ENCODE measurements at places on chromosomes 11 and 22.
A peak's percentile ranks its signal among the peaks of the same experiment; 100 is the strongest.

- no peak for DNase-seq
Measured at GRCh38 chr11:99371257-99371656, 350.5 kb downstream of the CNTN5 start.

GRCh38 chr11:111665777-111666176 is 63.5 kb downstream of the SIK2 start:
- DNase-seq: no peak

DNA sequence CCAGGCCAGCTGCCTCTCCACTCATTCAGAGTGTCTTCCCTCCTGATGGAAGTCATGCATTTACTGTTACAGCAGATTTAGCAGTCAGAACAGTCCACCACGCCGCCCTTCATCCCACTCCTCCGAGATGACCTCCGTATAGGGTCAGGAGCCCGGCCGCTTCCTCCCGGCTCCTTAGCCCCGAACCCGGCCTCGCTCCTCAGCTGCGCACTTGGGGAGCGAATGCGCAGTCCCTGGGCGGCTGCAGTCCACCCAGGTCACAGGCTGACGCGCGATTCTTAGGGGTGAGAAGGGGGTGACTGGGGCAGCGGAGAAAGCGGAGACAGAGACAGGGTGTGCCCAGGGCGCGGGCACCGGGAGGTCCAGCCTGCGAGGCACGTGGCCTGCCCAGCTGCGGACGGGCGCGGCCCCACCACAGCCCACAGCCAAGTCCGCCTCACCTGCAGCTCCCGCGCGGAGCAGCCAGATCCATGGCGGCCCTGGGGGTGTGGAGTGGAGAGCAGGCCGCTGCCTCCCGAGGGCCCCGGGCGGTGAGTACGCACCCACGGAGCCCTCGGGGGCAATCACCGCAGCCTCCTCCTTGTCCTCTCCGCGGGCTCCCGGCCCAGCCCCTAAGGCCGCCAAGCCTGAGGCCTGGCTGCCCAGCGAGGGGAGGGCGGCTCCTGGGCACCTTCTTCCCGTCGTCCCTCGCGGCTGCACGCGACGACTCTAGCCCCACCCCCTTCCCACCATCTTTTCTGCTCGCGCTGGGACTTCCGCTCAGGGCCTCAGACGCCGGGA is 286.6 kb downstream of the BRD1 start:
- DNase-seq: no peak

DNA sequence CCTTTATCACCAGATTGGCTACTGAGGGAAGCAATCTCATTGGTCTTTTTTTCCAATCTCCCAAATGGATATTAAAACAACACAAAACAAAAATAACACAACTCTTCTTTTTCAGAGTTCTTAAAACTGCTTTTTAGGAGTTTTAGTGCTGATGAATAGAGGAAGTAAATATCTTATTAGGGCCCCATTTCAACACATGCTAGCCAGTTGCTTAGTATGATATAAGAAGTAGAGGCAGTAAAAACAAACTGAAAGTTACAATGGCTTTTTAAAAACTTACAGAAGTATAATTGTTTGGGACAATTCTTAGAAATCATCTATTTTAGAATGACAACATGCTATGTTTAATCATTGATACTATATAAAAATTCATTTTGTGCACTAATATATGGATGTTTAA is 3.4 kb downstream of the C11orf71 start:
- no peak for DNase-seq

GRCh38 chr11:62145261-62145871 is 21.6 kb downstream of the INCENP start:
- DNase-seq: no peak

GRCh38 chr11:89477175-89477574 is 14.0 kb downstream of the NOX4 start:
- no peak for DNase-seq

DNA sequence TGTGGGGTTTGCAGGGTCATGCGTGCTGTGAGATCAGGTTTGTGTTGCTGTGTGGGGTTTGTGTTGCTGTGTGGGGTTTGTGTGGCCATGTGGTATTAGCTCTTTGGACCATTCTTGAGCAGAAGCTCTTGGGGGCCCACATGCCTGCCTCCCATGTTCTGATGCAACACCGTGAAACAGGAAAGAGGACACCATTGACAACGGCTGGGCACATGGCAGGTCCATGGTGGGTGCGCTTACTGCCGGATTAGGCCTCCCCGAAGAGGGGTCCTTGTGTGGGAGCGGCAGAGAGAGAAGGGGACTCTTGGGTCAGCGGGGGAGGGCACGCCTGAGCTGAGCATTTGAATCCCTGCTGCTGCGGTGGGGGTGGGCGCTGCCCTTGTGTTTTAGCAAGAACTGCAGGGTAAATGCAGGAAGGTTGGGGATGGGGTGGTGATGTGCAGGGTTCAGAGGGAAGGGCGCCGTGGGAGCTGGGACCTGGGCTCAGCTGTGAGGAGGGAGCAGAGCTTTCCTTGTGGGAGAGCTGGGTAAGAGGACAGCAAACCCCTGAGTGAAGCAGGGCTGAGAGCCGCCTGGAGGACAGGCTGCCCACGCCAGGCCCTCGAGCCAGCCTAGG is 361.5 kb downstream of the TBC1D22A start:
- DNase-seq: no peak

GRCh38 chr11:121895919-121896318 is 220.1 kb downstream of the BLID start:
- no peak for DNase-seq

GRCh38 chr11:29534836-29535235 is 482.0 kb downstream of the KCNA4 start:
- DNase-seq: no peak

- no peak for DNase-seq
Measured at GRCh38 chr11:122331079-122331478, 215.1 kb upstream of the BLID start.

DNA sequence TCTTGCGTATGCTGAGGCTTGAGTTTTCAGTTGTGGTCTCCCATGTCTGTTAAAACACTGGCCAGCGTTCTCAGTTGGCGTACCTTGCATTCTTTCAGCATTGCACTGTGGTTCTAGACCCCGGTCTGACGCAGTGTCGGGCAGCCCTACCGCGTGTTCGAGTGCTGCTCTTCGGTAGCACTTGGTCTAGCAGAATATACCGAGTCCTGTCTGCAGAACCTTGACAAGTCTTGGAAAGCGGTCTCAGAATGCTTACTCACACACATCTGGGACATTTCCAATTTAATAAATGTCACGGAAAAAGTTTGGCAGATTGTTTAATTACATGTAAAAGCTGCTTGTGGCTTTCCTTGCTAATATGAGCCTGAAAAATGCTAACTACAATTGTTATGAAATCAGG is 32.6 kb downstream of the PPFIA1 start:
- DNase-seq: no peak

DNA sequence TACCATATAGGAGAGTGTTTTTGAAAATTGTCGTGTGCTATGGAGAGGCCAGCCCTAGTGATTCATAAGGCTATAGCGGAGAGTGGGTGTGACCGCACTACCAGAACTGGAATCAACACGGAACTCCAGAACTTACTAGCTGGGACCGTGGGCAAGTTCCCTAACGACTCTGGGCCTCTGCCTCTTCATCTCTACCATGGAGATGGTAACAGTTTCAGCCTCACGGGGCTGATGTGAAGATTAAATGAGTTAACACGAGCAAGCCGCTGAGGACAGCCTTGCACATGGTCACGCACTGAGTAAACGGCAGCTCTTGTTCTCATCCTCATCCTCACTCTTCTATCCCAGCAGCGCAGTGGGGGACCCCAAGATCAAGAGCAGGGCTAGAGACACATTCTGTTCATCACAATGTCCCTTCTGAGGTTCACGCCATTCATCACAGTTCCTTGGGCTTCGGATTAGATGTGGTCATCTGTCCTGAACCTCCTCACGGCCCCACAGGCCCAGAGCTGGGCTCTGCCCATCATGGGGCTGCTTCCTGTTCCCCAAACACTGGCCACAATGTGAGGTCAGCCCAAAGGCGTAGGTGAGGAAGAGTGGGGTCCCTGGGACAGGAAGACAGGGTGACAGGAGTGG is 47.2 kb upstream of the CD5 start:
- DNase-seq: no peak

DNA sequence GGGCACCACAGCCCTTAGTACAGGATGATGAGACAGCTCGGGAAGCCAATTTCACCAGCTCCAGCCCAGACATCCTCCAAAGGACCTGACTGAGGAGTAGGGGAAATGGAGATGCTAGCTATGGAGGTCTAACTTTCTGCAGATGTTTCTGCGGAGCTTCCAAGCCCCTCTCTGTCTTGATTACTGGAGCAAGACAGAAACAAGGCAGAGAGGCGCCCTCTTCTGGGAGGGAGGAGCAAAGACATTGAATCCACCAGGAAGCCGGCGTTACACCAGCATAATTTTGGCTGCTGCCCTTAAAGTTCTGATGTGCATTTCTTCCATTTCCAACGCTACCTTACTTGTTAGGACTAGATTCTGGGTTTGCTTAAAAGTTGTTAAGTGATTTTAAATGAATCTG is 107.3 kb upstream of the HSD17B12 start:
- peak; percentile 46 for DNase-seq

DNA sequence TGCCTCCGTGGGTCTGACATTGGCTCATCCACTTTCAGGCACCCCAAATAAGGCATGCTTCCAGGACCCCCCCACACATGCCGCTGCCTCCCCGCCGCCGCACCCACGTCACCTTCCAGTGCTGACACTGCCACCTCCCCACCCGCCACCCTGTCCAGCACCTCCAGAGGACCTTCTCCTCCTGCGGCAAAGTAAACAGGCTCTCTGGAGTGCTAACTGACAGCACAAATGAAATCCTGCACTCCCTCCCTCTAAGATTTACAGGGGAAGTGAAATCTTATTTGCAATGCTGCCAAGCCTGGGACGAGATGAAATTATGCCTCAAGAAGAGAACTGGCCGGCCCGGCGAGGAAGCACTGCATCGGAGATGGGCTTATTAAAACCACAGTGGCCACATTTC is 35.3 kb downstream of the MACROD1 start:
- DNase-seq: no peak

DNA sequence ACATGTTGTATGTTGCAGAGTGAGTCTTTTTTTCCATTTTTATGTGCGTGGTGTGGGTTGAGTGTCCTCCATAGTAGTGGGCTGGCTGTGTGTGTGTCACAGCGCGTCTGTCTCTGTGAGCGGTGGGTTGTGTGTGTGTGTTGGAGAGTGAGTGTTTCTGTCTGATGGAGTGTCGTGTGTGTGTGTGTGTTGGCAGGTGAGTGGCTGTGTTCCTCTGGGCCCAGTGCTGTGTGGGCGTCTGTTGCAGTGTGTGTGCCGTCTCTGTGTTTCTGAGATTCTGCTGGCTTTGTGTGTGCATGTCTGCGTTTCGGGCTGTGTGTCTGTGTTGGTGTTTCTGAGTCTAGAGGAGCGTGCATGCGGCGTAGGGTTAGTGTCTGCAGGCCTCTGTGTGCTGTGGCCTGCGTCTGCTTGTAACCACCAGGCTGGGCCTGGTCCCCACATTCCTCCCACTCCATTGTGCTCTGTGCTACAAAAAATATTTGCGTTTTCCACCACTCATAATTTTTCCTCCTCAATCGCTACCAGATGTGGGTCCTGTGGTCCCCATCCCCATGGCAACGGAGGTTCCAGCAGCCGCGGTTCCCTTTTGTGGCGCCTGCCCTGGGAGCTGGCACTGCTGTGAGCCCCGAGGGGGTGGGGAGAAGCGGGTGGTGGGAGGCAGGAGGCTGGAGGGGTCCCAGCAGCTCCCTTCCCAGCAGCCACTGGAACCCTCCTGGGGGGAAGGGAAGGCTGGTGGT is 15.2 kb downstream of the SCARF2 start:
- DNase-seq: no peak

GRCh38 chr11:132623511-132623910 is 908.8 kb downstream of the OPCML start:
- DNase-seq: no peak

DNA sequence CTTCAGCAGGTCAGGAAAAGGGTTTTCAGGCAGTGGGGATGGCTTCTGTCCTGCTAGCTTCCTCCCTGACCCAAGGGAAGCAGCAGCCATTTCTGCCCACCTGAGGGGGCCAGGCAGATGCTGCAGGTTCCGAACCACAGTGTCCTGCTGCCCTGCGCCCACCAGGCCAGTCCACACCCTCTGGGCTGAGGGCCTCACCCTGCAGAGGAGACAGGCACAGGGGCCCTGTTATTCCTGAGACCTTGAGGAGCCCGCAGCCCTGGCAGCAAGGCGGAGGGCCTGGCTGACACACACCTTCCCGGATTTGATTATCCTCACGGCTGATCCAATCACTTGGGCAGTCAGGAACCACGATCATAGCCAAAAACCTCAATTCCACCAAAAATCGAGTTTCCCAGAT is 725.8 kb downstream of the BRD1 start:
- DNase-seq: no peak

DNA sequence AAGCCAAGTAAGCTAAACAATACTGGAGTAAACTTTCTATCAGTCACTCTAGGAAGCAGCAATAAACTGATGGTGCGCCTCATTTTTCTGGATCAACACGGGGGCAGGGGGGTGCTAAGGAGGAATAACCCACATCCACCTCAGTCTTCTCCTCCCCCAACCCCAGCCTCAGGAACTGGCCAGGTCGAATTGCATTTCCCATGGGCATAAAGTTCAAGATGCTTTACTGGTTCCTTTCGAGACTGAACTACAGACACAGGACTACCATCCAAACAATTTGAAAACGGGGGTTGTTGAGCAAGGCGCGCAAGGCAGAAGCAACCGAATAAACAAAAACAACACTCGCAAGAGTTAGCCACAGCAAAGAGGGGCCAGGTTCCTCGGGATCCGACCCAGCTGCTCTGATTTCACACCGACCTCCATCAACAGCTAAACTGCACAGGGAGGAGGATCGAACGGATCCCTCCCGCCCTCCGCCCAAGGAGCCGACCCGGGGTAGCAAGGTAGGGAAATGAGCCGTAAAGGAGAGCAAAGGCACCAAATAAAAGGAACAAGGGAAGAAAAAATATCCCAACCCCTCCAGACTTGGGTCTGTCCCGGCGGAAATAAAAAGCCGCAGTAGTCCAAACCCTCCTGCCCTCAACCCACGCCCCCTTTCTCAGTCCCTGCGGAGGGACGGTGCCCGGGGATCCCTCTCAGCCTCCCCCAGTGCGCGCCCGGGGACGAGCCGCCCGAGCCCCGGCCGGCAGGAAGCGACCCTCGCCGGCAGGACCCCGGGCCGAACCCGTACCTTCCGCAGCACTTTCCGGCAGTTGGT is 801 bp downstream of the SESN3 start:
- no peak for DNase-seq

DNA sequence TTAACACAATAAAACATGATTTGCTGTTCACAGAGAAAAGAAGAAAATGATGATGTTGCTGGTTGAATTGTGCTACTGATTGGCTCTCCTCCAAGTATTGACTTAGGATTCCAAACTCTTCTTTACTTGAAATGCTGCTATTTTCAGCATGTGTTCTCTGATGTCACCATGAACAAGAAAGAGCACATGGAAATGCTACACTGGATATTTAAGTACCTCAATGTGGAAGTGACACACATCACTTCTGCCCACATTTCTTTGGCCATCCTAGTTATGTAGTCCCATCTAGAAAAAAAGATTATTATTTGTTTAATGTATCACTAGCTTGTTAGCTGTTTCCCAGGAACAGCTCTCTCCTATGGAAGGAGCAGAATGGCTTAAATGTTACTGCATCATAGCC is 27.2 kb downstream of the OR52B2 start:
- DNase-seq: no peak

DNA sequence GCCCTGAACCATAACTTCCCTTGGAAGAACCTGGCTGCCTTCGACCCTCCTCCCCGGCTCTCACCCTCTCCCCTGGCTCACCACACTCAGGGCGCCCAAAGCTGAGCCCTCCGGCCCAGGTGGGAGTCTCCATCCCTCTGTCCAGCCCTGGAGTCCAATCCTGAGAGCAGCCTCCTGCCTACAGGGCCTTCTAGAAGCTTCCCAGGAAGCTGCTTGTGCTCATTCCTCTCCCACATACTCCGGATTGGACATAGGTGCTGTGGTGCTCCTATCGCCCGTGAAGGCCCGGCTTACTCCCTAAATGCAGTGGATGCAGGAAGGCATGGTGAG is 1332.0 kb downstream of the BRD1 start:
- no peak for DNase-seq

All from SHP77 treated with DMSO at 0.1 percent for 48 hours (cell line).